Airway epithelial cell (primary cell): ENCODE measurements at places on chromosomes 7 and 10. TPM values are rescaled to one million over a fixed set of nuclear protein-coding genes. Genes with fewer than 3 reads are reported as not detected.

The SLC26A4 gene
- total RNA-seq: 0.85 TPM in 1 of 2 replicates, not detected in the other

The FGL2 gene
- total RNA-seq: not detected in 2 replicates

The GNG11 gene
- 1.1 and 1.5 TPM in 2 replicates for total RNA-seq

The NUTM2E gene
- total RNA-seq: not detected in 2 replicates

The COBL gene
- total RNA-seq: 2.0 and 3.0 TPM in 2 replicates

The FGFBP3 gene
- 0.42 and 0.49 TPM in 2 replicates for total RNA-seq

The CPEB3 gene
- 0.51 and 1.1 TPM in 2 replicates for total RNA-seq

The SEMA3E gene
- total RNA-seq: 0.51 and 0.85 TPM in 2 replicates

The LRRC61 gene
- 11.0 and 11.1 TPM in 2 replicates for total RNA-seq

The VPS37D gene
- 2.1 and 2.3 TPM in 2 replicates for total RNA-seq

The CTAGE4 gene
- total RNA-seq: 1.4 and 1.5 TPM in 2 replicates

The LRIT1 gene
- not detected in 2 replicates for total RNA-seq

The CHRM2 gene
- total RNA-seq: 0.14 TPM in 1 of 2 replicates, not detected in the other

The TACC2 gene
- total RNA-seq: 32.0 and 40.1 TPM in 2 replicates

The CCDC146 gene
- 0.65 and 1.5 TPM in 2 replicates for total RNA-seq

The OPN1SW gene
- total RNA-seq: not detected in 2 replicates

The EFCAB10 gene
- total RNA-seq: 0.35 TPM in 1 of 2 replicates, not detected in the other

The GNGT1 gene
- total RNA-seq: not detected in 2 replicates

The ZNF775 gene
- 3.4 and 5.1 TPM in 2 replicates for total RNA-seq

The EEF1AKMT2 gene
- total RNA-seq: 15.2 and 17.0 TPM in 2 replicates

The CCDC186 gene
- 8.1 and 14.0 TPM in 2 replicates for total RNA-seq

The NUTM2D gene
- 1.3 and 3.8 TPM in 2 replicates for total RNA-seq

The CCNY gene
- total RNA-seq: 17.3 and 27.2 TPM in 2 replicates

The POMZP3 gene
- 3.6 and 5.6 TPM in 2 replicates for total RNA-seq

The MKX gene
- 0.05 TPM in 1 of 2 replicates, not detected in the other for total RNA-seq
